GM03348 (cell line): ENCODE measurements at places on chromosomes 13 and 19.

GRCh38 chr13:66506979-66507378 is 723.2 kb downstream of the PCDH9 start:
- DNase-seq: no peak

GRCh38 chr13:99290894-99291293 is 16.3 kb downstream of the GPR183 start:
- no peak for DNase-seq

- DNase-seq: no peak
Observed at GRCh38 chr19:21758296-21758695, 9.1 kb downstream of the ZNF100 start.

DNA sequence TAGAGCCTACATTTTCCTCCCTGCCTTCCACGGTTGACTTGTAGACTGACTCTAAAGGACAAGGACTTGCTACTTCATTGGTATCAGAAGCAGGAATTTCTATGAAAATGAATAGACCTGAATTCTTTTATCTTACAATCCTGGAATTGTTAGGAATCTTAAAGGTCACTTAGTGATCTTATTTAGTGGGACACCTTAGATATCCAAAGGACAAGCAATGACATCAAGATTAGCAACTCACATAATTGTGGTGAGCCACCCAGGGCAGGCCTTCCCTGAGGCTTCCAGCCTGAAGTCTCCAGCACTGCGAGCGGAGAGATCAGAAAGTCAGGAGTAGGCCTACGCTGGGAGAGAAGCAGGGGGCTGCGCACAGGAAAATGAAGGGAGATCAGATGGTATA is 37.8 kb downstream of the KLF5 start:
- no peak for DNase-seq

DNA sequence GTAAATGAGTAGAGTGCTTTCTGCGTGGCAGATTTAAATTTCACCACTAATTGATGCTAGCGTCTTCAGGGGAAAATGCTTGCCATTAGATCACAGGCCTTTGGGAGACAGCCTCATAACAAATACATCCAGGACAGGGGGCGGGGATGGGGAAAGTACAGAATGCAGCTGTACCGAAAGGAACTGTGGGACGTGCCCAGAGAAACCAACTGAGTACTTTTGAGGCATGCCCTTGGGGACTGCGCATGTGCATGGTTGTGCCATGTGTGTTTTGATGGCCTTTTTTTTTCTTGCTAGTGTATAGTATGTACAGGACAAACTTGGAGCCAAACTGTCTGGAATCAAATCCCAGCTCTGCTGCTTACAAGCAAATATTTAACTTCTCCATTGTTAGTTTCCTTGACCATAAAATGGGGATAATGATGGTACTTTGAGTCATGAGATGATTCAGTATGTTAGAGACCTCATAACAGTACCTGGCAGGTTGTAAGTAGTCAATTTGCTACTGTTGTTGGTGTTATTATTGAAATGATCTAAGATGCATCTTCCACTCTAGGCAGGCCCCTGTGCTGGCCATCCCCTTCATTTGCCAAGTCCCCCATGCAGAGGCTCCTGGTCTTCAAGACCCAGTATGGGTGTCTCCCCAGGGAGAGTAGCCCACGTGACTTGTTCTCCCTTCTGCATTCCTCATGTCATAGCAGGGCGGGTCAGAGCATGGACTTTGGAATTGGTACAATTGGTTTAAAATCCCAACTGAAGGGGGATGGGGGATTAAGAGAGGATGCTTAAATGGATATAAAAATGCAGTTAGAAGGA is 68.3 kb upstream of the NPAS1 start:
- DNase-seq: peak; percentile 50
